ENCODE measurements at places on chromosomes 4 and X.

DNA sequence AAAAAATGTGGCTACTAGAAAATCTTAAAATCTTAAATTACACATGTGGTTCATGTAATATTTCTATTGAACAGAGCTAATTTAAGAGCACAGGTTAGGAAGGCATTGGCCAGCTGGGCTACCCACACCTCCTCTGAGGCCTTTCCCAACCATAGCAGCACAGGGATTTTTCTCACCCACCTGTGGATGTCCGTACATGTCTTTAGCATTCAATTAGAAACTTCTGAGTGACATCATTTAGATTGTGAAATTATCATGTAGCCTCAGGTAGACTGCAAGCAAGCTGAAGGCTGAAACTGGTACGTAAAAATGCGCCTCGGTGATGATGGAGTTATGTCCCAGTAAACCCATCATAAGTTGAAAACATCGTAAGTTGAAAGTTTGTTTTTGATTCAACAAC, 31.2 kb downstream of the SCARB2 start:
- no peak for DNase-seq

GRCh38 chrX:44306356-44306755, 37.1 kb downstream of the EFHC2 start:
- DNase-seq, result no peak

DNA sequence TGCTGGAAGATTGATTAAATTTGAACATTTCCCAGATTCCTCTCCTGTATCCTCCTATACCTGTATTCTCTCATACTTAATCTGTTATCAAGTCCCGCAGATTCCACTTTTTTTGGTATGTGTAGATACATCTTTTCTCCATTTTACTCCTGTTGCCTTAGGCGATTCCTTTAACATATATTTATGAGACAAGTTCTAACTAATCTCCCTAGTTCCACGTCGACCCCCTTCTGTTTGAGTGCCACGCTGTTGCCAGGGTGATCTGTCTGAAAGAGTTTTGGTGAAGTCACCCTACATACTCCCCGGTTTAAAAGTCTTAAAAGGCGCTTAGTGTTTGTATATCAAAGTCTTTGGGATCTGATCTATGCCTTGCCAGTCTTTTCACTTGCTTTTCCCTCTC, 2.4 kb downstream of the HNRNPH2 start:
- DNase-seq, result no peak

GRCh38 chr4:37892641-37893040, 1.8 kb downstream of the TBC1D1 start:
- peak; percentile 61 for DNase-seq

DNA sequence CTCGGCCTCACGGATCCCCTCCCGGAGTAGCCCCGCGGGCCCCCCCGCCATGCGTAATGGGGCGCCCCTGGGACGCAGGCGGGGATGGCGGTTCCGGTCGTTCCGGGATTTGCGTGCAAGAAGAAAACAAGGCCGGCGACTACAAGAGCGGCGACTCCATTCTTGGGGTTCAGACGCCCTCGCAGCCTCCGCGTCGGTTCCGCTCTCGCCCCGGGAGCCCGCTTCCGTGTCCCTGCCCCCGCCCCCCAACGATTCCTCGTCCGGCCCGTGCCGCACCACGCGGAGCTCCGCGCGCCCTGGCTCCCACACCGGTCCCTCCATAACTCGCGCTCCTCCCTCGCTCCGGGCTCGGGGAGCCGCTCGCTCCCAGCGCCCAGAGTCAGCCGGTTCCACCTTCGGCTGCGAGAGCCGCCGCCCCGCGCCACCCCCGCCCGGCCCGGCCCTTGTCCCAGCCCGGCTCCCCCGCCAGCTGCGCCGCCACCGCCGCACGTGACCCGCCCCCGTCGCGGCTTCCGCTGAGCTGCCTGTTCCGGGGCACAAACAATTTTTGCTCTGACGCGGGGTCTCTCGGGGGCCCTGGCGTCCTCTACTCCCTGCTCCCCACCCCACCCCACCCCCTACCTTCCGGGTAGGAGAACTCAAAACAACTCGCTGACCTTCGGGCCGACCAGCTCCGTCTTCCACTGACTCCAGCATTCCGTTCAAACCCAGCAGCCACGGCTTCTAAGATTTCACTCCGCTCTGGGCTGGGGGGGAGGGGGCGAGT, 78.8 kb upstream of the BCOR start:
- no peak for DNase-seq

DNA sequence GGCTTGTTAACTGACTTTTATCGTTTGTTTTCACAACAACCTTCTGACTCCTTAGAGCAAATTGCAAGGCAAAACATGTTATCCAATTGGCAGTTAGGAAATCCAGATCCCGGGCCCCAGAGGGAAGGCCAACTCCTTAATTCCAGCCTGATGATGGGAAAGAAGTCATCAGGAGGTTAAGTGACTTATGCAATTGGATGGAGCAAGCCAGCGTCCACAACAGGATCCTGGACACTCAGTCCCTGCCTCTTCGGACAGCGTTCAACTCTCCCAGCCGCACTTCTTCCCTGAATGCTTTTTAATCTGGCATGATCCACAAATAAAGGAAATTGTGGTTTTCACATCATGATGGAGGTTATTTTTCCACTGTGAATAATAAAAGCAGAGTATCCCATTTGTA, 310.1 kb downstream of the RAB28 start:
- DNase-seq, result no peak

DNA sequence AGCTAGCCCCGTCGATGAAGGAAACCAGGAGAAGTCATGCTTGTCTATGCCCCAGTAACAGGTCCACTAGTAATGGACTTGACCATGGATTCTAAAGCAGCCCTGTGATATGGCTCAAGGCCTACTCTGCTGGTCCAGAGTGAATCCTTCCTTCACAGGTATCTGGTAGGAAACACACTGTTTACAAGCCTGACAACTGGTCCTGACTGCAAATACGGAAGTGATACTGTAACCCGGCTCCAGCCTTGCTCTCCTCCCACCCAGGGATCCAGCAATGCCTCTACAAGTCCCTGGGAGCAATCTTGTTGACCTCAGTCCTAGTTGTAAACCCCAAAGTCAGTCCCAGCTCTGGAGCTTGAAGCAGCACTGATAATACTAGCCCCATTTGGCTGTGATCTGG, 239.2 kb upstream of the GRID2 start:
- DNase-seq, result no peak

DNA sequence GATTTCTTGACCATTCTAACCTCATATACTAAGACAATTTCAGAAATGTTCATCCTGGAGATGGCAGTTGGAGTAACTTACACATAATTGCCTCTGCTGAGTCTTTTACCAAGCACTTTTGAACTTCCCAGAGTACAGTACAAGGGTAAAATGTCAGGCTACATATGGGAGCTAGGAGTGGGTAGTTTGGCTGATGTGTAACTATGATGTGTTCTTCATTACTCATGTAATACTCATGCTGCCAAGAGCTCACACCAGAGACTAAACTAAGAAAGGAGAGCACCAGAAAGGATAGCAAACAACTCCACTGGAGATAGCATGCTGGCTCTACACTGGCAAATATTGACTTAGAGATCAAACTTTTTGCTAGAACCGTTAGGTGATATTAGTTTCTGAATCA, 194.0 kb downstream of the PDGFRA start:
- no peak for DNase-seq

GRCh38 chr4:93018806-93019205, 715.0 kb downstream of the GRID2 start:
- DNase-seq, result no peak

GRCh38 chr4:37561196-37561802, 124.9 kb downstream of the RELL1 start:
- no peak for DNase-seq

DNA sequence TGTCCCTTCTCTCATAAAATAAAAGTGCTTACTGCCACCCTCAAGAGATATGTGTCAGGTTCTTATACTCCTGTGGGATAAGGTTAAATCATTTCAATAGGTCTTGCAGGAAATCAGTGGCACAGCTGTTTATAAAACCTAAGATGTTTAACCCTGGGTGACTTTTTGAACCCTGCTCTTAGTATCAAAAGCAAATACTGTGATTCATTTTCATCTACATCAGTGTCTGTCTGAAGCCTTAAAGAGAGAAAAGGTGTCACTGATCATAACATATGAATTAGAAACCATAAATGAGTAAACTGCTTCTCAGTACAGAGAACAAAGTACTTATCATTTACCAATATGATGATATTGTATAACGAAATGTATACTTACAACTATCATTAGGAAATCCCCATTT, 59.0 kb downstream of the CCSER1 start:
- no peak for DNase-seq

DNA sequence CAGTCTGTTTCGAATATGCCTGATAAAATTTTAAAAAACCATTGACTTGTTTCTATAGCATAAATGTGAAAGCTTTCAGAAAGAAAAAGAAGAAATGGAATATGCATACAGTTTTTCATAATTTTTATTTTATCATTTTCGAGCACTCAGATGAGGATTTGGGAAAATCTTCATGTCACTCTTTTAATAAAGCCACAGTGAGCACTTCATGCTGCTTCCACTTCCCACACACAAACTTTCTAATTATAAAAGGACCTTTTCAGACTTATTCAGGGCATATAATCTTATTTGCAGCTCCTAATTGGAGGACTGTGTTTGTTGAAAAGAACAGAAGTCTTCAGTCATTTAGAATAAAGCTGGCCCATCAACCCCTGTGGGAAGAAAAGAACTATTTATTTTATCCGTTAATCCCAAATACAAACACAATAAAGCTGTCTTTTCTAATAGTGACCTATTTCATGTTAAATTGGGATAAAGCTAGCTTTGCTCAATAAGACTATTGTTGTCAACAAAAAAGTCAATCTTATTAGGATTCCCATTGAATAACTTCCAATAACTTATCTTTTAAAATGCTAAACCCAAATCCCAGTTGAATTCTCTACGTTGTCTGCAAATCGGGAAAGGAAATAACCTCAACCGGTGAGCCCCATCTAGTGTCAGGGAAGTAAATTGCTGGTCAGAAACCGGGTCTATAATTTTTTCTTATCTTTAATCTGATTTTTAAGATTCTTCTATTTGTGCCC, 211.5 kb downstream of the PDGFRA start:
- DNase-seq, result no peak
